ENCODE measurements at places on chromosomes 5 and 9. TPM values are rescaled to one million over a fixed set of nuclear protein-coding genes. Genes with fewer than 3 reads are reported as not detected.

DNA sequence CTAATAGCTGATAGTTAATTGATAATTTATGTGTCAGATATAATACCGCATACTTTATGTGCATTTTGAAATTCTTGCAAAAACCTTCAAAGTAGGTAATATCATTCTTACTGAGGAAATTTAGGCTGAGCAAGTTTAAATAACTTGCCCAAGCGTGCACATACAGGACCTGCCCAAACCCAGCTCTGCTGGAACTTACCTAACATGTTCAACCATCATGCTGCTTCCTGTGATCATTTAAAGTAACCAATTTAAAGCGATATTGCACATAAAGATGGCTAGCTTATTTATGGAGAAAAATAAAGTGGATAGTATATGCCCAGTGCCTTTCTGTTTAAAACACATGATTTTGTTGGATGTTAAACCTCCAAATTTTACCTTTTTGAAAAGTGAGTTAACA, 4.3 kb downstream of the FAM174A start:
- no peak for DNase-seq

DNA sequence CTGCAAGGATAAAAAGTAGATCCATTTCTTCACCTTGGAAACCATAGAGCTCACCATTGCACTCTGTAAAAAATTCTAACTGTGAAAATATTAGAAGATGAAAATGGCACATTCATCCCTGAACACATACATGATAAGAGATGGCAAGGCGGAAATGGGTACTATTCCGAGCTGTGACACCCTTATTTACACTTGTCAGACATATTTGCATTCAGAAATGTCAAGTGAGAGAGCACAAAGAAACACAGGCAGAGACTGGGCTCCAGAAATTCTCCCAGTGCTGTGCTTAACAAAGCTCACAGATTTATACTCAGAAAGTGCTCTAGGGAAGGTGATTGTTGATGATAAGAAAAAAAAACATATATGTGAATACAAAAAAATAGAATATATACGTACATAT, 170.3 kb upstream of the PUM3 start:
- no peak for DNase-seq

Gene TOMM5
- polyA plus RNA-seq, result 75.1 TPM

DNA sequence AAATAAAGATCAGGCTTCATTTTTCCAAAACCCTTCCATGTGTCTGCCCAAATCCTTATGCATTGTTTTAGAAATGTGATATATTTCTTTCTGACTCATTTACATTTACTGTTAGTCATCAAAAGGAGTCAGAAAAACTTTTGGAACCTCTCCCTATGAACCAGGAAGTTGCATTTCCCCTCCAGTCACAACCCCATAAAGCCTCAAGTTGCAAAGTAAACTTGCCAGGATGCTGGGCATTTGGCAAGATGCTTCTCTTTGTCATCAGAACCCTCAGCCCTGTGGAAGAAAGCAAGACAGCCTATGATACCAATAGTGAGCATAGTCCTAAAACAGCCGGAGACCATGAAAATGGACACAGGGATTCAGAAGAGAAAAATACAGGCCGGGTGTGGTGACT, 84.2 kb downstream of the MUSK start:
- DNase-seq, result no peak

- DNase-seq, result no peak
Observed at GRCh38 chr5:1737790-1738405, 61.7 kb downstream of the MRPL36 start.

- DNase-seq, result no peak
Observed at GRCh38 chr5:4627131-4627530, 513.0 kb upstream of the ADAMTS16 start.

- DNase-seq, result no peak
Observed at GRCh38 chr9:131272212-131272611, 4.1 kb downstream of the FAM78A start.

- DNase-seq, result no peak
Observed at GRCh38 chr5:119597728-119598298, 31.5 kb upstream of the FAM170A start.

Gene SLC25A2
- polyA plus RNA-seq, result not detected

Gene SUB1
- 273 TPM for polyA plus RNA-seq

DNA sequence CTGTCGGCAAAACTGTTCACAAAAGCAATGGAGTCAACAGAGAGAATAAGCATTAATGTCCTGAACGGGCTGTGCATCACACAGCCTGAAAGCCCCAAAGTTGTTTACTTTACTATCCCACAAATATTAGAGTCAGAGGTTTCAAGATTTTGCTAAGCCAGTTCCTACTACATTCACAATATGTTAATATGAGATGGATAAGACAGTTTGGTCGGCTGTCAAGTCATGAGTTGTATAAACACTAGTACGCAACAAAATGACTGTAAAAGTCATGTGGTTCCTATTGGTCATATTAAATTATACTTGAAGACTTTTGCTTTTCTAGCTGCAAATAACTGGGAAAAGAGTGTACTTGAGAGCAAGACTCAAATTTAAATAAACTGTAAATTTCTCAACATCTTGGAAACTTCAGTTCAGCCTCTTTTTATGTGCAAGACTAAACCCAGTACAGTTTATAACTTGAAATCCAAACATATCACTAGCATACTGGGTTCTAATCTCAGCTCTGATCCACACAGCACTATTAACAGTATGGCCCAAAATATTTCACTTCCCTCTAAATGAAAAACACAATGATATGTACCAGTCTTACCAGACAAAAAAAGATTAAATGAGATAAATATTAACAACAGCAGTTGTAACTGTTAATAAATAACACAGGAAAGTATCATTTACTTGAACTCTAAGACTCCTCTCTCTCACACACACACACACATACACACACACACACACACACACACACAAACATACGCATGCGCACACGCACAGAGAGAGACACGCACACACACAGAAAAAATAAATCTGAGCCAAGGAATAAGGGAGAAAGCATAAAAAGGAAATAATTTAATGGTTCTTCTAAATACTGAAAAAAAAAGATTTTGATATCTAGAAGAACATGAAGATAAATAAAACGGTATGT, 33.1 kb downstream of the FANCC start:
- no peak for DNase-seq

DNA sequence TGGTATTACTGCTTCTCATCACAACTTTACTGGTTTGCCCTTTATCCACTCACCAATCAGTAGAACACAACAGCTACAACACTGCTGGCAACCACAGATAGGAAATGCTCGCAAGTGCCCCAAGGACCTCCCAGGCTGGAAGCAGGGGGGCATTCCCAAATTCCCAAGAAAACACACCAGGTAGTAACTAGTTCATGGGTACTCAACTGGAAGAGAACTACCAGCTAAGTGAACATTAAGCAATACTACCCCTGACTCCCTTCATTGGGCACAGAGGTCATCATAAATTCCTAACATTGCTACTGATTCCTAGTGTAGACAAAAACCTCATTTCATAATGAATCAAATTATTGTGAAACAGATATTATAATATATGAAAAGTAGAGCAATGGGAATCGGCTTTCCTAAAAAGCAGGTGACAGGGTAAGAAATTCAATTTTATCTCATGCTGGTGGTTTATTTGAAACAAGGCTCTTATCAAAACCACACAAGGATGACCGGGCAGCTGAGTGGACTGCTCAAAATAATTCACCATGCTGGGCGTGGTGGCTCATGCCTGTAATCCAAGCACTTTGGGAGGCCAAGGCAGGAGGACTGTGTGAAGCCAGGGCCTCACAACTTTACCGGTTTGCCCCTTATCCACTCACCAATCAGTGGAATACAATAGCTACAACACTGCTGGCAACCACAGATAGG, 81.6 kb downstream of the TLE1 start:
- no peak for DNase-seq

Gene CXCL14
- polyA plus RNA-seq, result 215 TPM

DNA sequence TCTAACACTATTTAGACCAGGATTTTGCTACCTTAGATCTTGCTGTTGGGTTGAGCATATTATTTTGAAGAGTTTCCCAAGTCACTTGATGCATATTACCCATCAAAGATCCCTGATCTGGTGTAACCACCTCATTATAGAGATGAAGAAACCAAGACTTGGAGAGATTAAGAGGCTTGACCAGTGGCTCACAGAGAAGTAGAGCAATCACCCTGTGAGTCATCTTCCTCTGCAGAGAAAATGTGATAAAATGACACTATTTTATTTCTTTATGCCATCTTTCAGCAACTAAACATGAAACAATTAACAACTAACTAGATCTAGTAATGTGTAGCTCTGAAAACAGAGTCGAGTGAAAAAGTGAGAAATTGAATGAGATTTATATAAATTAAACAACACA, 76.1 kb downstream of the KIF4B start:
- no peak for DNase-seq

DNA sequence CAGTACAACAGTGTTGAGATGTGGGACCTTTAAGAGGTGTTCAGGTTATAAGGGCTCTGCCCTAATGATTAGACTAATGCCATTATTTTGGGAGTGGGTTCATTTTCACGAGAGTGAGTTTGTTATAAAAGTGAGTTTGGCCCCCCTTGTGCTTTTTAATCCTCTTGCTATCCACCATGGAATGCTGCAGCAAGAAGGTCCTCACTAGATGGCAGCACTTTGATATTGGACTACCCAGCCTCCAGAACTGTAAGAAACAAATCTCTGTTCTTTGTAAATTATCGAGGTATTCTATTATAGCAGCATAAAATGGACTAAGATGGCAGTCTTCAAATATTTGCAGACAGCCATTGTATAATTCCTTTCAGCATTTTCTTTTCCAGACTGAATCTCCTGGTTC, 212.4 kb downstream of the LRRC70 start:
- DNase-seq, result no peak

DNA sequence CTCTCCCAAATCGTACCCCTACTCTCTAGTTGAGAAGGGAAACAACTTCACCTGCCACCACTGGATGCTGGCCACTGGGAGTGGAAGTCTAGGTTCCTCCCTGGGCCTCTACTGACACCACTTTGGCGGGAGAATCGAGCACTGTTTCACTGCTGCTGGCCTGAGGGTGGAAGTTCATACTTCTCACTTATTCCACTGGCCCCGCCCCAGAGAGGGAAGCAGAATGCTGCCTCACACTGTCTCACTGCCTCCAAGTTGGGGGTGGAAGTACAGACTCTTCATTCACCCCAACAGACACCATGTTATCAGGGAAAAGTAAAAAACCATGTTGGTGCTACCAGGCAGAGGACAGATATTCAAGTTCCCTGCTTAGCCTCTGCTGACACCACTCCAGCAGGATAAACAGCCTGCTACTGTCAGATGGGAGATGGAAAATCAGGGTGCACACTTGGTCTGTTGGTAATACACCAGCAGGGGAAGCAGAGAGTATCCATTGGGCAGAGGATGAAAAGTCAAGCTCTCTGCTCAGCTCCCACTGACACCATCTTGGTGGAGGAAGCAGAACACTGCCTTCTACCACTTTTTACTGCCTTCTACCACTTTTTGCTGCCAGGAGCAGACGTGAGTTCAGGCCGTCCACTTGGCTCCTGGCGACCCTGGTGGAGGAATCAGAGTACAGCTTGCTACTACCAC, 159.4 kb downstream of the SIL1 start:
- DNase-seq, result no peak

GRCh38 chr5:6435356-6435755, 13.3 kb upstream of the UBE2QL1 start:
- DNase-seq, result no peak

Gene OR2V2
- polyA plus RNA-seq, result 0.06 TPM

GRCh38 chr5:45410304-45410995, 285.7 kb downstream of the HCN1 start:
- DNase-seq, result no peak

Gene F2R
- 24.1 TPM for polyA plus RNA-seq

Gene SV2C
- polyA plus RNA-seq, result 0.04 TPM

Gene HTR4
- polyA plus RNA-seq, result not detected

- DNase-seq, result no peak
Observed at GRCh38 chr9:105132606-105133005, 111.8 kb upstream of the SLC44A1 start.

Gene UNC13B
- polyA plus RNA-seq, result 19.4 TPM

GRCh38 chr9:132784286-132784830, 93.7 kb downstream of the AK8 start:
- no peak for DNase-seq

Gene N4BP3
- 15.8 TPM for polyA plus RNA-seq

DNA sequence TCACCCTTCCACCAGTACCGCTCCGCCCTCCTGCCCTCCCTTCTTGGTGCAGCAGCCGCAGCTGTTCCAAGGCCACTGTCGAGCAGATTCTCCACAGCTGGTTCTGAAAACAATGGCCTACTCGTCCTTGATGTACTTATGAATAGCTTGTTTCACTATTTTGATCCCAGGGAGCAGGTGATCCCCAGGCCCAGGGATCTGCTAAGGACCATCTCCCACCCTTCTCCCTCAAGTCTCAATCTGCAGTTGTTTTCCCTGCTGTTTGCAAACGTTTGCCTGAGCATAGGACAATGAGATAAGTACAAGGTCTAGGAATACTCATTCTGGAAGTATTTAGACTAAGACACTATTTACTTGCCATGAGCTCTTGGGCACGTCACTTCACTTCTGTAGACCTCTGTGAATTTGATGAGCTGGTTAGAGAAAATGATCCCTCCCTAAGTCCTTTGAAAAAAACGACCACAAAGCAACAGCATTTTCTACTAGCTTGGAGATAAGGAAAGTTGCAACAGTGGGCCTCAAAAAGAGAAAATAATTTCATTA, 1.8 kb downstream of the LURAP1L start:
- no peak for DNase-seq

DNA sequence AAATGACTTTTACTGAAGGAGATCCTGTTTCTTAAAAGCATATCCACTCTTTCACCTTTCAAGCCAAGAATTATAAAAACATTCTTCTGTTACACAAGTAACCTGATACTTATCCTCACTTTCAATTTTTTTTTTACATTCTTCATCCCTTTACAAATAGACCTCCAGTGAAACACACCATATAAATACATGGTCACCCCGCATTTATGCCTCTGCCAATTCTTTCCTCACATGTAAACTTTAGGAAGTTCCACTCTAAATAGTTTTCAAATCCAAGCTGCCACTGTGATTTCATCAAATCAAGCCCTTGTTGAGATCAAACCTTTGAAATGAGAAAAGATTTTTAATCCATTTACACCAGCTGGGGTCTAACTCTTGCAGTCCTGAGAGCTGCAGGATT, 40.0 kb downstream of the GAS1 start:
- DNase-seq, result no peak

Gene NUTM2F
- not detected for polyA plus RNA-seq

GRCh38 chr5:108743319-108743718, 4.4 kb upstream of the FER start:
- DNase-seq, result no peak
